ENCODE measurements at places on chromosomes 5 and 9.

- no peak for DNase-seq
These were observed 51.5 kb upstream of the NR3C1 start for GRCh38 chr5:143454936-143455516.

- no peak for DNase-seq
These were observed 129.2 kb downstream of the MYO10 start for GRCh38 chr5:16806711-16807546.

GRCh38 chr5:135032999-135033861 is 798 bp downstream of the PITX1 start:
- DNase-seq = peak; percentile 21

GRCh38 chr5:100902440-100903038 is 543 bp downstream of the ST8SIA4 start:
- DNase-seq = no peak

GRCh38 chr5:122144236-122144635 is 14.9 kb downstream of the ZNF474 start:
- no peak for DNase-seq

- DNase-seq = no peak
These were observed 5.4 kb upstream of the PITX1 start for GRCh38 chr5:135039271-135040033.

DNA sequence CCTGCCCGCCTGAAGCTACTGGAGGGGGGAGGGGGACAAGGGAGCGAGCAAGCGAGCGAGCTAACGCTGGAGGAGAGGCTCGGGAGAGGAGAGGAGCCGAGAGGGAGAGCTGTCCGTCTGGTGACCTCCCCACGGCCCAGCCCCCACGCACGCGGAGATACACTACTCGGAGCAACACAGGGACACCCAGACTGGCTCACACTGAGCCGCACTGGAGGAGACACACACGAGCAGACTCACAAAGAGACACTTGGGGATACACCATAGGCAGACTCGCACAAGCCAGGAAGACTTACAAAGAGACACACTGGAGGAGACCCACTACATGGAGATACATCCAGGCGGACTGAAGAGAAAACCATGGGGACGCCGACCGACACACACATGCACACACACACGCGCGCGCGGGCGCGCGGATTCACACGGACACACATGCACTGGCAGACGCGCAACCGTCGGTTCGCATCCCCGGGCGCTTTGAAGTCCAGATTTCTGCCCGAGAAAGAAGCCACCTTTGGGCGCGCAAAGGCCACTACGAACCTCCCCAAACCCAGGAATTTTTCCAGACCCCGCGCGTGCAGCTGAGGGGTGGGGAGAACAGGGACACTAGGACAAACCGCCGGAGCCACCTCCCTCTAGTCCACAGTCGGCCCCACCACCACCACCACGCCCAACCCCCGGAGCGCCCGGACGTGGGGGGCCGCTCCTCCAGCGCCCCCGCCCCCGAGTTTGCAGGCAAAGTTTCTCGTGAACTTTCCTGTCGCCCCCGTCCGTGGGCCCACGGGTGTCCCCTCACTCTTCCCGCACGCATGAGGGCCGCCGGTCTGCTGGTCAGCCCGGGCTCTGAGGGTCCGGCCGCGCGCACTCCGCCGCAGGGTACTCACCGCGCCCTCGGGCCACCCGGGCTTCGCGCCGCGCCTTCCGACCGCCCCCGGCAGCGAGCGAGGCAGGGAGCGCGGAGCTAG is 571 bp downstream of the CNTFR start:
- no peak for DNase-seq

- DNase-seq = no peak
These were observed 8.1 kb upstream of the PTPN3 start for GRCh38 chr9:109506097-109506712.

DNA sequence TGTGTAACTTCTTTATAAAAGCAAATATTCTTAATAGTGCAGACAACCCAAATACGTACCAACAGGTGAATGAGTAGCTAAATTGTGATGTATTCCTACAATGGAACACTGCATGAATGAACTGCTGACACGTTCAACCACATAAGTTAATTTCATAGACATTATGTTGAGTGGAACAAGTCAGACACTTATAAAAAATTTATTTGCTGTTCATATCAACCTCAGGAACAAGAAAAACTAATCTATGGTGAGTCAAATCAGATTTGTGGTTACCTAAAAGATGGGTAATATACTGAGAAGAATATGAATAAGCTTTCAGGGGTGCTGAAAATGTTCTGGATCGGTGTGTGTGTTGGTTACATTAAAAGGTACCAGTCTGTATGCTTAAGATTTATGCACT is 35.7 kb downstream of the INVS start:
- DNase-seq = no peak

DNA sequence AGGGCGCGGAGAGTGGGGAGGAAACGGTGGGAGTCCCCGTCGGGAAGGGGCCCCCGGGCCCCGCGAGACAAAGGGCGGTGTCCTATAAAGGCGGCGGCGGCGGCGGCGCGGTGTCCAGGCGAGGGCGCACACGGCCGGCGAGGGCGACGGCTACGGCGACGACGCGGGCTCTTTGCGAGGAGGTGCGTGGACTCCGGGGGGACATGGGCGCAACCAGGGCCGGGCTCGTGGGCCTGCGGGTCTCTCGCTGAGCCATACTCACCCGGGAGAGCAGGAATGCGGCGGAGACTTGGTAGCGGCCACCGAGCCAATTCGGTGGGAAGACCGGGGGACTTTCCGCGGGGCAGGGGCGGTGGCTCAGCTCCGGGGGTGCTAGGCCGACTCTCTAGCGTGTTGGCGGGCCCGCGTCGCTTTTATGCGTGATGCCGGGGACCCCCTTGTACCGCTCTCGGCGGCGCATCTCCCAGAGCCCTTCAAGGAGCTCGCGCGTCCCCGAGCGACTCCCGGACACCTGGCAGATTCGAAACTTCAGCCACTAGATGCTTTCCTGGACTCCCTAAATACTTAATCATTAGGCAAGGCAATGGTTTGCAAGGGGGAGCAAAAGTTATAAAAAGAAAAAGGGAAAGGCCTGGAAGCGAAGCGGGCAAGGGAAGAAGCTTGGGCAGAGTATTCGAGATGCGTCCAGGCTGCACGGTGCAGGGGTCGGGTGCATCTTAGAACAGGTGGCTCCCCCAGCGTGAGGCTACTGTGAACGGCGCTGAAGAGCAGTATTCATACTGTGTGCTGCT is 5.9 kb upstream of the TAL2 start:
- no peak for DNase-seq

DNA sequence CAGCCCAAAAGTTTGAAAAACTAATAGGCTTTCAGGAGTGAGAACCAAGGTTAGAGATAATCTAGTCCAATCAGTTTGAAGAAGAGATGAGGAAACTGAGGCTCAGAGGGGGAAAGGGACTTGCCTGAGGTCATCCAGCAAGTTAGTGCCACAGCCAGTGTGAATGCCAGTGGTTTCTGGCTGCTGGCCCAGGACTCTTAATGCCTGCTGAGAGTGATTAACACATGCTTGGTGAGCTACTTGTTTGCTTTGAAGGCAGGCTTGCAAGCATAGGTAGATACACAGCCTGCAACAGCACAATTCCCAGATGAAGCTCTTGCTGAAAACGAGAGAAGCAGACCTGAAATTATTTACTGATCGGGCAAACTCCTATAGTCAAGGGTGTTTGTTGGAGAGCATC is 591.6 kb upstream of the SGCD start:
- no peak for DNase-seq

- DNase-seq = no peak
These were observed 12.8 kb downstream of the AMBP start for GRCh38 chr9:114065304-114065703.

GRCh38 chr9:5832538-5833529 is at the start of gene ERMP1:
TSS of gene ERMP1 (minus strand) at chr9:5833117. CDS start at chr9:5833027, 90 bp downstream.
- DNase-seq = peak; percentile 83

- peak; percentile 17 for DNase-seq
These were observed 61.0 kb upstream of the SPTLC1 start for GRCh38 chr9:92176068-92176799.

DNA sequence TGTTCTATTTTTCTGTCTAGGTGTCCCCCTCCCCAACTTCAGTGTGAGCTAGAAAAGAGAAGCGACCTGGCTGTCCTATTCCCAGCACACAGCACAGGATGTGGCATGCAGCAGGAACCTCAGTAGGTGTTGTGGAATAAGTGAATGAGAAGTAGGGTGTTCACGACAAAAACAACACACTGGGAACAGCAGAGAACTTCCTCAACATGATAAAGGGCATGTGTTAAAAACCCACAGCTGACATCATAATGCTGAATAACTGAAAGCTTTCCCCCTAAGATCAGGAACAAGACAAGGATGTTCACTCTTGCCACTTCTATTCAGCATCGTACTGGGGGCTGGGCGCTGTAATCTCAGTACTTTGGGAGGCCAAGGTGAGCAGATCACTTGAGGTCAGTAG is 155.6 kb upstream of the ZNF618 start:
- DNase-seq = no peak

DNA sequence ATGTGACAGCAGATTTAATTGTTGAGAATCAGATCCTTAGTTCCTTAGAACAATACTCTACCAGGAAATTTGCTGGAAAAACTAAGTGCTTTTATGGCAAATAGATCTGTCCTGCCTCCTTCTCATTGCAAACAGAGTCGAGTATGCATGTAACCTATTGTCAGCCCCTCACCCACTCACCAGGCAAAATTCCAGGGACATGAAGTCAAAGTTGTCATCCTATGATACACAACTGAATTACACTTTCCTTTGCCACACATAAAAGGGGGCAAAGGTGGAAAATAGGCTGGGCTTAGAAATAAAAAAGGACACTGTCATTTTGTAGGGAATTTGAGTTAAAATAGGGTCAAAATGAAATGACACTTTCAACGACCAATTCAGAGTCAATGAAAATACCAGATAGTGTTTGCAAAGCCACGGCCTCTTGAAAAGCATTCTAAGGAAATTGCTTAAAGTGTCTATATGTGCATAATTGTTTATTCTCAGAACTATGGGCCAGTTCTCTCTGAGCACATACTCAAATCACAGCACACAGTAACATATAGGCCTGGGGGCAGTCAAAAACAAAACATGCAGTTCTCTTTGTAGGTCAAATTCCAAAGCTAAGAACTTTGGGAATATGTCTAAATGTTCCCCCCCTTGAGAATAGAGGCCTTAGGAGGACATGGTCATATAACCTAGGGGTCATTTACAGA is 452.8 kb downstream of the NFIB start:
- DNase-seq = peak; percentile 20

DNA sequence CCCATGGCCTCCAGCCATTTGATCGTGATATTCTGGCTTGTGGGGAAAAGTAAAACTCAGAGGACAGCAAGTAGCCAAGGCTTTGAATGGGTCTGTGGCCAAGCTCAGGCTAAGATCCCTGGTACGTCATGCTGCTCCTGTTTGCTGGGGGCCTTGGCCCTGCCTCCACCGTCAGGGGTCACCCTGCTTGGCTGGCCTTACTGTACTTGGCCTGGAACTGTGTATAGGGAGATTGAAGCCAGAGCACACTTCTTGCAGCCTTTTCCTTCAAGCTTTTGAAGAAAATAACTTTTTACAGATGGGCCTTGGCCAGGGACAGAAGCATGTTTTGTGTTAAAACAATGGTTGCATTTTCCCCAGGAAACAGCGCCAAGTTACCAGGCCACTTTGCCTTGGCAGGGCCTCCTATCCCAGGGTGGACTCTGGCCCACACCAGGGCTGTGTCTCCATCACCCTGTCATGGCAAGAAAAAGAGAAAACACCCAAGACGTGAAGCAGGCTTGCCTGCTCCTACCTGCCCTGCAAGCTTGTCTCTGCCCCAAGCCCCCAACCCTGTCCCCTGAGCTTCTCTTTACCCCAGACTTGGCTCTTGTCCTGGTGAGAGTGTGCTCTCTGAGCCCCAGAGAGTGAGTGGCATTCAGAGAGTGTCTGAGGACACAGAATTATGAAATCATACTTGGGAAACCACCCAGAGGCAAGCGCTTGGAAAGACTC is 286.9 kb downstream of the GADD45G start:
- DNase-seq = peak; percentile 40

DNA sequence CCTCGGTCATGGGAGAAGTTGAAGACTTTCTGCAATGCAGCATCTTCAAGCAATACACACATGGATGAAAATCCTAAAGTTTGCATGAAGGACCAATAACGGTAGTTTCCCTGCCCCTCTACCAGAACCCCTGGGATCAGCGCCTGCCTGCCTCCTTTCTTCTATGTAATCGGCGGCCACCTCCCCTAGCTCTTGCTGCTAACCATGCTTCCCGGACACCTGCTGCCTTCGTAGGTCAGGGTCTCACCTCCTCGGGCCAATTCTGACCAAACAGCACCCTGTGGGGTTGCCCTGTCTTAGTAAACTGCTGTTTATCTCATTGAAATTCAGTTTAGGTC is 388 bp upstream of the MED10 start:
- DNase-seq = no peak

DNA sequence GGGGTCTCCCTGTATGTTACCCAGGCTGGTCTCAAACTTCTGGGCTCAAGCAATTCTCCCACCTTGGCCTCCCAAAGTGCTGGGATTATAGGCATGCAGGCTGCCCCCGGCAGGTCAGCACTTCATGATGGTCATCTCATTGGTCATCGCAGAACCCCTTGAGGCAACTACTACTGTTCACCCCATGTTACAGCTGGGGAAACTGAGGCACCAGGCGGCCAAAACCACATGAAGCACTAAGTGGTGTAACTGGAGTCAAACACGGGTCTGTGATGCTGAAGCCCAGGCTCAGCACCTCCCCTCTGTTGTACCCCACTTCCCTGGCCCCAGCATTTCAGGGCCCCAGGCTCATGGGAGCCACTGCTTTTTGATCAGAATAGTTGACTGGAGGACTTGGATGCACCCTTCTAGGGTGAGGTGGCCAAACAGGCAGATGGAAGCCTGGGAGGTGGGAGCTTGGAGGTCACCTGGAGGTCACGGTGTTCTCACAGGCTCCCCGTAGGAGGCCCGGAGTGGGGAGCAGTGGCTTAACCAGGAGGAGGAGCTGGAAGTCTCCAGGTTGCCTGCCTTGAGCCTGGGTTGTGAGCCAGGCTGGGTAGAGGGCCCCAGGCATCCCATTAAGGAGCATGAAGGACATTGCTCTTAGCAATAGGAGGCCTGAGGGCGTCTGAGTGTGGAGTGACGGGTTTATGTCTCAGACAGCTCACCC is 57.3 kb upstream of the RPL26L1 start:
- DNase-seq = peak; percentile 62

DNA sequence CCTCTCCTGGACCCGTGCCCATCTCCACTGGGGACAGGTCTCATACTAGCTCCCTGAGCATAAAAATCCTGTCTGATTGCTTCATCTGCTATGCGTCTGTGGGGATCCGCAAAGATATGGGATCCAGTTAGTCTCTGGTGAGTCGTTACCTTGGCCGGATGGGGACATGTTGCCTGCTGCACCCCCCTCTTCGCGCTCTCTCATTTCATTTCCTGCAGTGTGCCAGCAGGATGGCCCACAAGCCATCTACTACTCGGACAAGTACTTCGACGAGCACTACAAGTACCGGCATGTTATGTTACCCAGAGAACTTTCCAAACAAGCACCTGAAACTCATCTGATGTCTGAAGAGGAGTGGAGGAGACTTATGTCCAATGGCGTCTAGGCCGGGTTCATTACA is 17.0 kb upstream of the CEP78 start:
- no peak for DNase-seq

- DNase-seq = no peak
These were observed 7.2 kb downstream of the ROPN1L start for GRCh38 chr5:10448754-10449360.

DNA sequence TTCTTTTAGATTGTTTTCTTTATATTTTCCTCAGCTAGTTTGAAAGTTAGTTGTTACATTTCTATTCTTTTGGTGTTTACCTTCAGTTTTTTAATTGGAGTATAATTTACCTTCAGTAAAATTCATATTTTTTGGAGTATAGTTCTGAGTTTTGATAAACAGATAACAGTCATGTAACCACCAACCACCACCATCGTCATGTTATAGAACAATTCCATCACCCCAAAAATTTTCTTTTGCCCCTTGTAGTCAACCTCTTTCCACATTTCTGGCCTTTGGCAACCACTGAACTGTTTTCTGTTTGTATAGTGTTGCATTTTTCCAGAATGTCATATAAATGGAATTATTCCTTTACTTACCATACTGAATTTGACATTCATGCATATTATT is 6.8 kb downstream of the RMI1 start:
- DNase-seq = no peak

All from fibroblast of pulmonary artery (primary cell).